ENCODE measurements at places on chromosomes 11 and 22.

DNA sequence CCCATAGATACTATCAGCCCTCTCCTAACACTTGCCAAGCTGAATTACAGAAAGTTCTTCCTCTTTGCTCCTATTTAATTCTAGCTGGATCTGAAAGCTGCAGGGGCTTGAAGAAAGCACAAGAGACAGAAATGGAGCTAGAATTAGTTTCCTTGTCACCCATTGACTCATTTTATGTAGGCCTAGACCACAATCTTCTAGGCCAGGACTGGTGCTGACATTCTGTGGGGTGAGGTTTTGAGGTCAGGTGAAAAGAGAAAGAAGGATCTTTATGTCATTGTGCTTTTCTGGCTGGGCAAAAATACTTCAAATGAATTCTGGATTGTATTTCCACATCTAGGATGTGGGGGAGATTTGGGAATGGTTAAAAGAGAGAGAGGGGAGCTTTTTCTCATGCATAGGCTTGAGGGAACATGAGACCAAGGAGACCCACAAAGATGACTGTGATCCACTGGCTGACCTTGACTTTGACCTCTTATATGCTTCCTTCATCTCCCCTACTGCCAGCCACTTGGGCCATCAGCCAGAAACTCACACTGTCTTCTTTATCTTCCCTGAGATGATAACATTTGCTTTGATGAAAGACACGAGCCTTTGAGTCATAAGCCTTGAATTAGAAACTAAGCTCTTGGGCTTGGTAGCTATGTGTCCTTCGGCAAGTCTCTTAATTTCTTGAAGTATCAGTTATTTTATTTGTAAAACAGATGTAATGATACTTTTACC, 274.9 kb upstream of the CADM1 start:
- no peak for DNase-seq

DNA sequence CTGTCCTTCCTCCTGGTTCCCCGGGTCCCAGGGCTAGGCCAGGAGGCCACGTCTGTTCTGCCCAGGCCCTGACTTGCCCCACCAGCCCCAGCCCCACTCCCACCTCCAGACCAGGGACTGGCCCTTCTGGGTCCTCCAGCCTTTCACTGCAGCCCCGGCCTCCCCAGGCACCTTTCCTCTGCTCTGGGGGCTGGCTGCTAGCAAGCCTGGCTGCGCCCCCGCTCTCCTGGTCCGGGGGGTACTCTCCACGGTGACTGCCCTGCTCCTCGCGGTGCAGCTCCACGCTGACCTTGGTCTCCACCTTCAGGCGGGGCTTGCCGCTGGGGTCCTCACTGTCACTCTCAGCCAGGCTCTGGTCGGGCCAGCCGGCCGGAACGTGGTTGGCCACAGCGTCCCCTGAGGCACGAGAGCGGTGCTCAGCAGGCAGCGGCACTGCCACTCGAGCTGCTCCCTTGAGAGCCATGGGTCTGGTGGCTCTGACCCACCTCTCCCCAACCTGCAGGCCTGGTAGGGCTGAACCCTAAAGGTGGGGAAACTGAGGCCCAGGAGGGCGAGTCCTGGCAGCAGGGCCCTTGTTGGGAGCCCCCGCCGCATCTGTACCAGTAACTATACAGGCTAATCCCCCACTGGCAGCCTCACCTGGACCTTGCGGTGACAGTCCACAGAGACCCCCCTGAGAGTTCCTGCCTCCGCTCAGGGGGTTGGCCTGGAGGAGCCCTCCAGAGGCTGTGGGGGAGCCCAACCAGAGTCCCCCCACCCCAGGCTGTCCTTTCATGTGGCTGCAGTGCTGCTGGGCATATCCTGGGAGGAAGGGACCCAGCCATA, 29.0 kb downstream of the TRMU start:
- DNase-seq: no peak

DNA sequence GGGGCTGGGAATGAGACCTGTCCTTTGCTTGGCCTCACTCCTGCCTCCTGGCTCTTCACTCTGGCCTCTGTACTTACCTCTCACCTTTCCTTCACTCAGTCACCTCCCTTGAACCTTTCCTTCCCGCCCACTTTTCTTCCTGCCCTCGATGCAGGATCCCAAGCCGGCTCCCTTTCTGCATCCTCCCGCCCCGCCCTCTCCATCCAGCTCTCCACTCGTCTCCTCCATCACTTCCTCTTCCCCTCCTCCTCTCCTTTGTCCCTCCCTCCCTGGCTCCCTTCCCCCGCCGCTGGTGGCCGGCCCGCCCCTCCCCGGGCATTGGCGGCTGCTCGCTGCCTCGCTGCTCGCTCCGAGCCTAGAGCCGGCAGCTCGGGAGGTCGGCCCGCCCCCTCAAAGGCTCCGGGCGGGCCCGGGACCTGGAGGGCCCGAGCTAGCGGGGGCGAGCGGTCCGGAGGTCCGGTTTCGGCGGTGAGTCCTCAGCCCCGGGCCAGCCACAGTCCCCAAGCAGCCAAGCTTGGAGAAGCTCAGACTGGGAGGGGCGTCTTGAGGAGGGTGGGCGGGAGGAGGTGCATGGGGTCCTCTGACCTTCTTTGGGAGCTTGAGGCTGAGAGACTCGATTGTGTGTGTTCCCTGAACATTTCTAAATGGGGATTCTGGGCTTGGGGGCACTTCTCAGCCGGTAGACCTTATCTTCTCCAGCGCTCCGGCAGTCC, 13.8 kb downstream of the PHLDB1 start:
- no peak for DNase-seq

DNA sequence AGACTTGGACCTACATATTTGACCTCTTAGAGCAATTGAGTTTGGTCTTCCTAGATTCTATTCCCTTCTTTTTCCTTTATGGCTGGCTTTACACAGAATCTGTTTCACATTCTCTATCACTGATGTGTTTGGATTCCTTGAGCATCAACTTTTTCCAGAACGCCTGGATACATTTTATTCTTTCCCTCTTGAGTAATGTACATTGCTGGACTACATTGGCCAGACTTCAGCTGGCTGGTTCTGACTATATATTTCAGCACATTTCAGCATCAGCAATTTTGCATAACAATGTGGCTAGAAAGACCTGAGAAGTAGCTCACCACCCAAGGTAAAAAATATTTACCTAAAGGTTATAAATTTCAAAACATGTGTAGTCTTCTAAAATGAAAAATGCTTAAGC, 2198.2 kb upstream of the RAG2 start:
- no peak for DNase-seq

GRCh38 chr11:17751558-17751957, 17.0 kb downstream of the KCNC1 start:
- DNase-seq: no peak

Measured in activated CD4-positive, alpha-beta T cell treated with anti-CD3 and anti-CD28 coated beads, Interleukin-2, amount 50 U/mL, for 24 hours (primary cell).